ENCODE measurements at places on chromosomes 13 and 19.
A peak's percentile ranks its signal among the peaks of the same experiment; 100 is the strongest.

DNA sequence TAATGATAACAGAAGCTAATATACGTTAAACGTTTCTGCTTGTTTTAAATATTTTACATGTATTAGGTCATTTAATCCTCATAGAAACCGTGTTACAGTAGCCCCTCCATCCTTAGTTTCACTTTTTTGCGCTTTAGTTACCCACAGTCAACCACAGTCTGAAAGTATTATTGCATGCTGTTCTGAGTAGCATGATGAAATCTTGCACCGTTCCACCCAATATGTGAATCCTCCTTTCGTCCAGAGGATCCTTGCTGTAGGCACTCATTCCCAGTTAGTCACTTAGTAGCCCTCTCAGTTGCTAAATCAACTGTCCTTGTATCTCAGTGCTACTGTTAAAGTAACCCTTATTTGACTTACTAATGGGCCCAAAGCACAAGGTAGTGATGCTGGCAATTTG is 257.8 kb downstream of the ENOX1 start:
- DNase-seq: no peak

DNA sequence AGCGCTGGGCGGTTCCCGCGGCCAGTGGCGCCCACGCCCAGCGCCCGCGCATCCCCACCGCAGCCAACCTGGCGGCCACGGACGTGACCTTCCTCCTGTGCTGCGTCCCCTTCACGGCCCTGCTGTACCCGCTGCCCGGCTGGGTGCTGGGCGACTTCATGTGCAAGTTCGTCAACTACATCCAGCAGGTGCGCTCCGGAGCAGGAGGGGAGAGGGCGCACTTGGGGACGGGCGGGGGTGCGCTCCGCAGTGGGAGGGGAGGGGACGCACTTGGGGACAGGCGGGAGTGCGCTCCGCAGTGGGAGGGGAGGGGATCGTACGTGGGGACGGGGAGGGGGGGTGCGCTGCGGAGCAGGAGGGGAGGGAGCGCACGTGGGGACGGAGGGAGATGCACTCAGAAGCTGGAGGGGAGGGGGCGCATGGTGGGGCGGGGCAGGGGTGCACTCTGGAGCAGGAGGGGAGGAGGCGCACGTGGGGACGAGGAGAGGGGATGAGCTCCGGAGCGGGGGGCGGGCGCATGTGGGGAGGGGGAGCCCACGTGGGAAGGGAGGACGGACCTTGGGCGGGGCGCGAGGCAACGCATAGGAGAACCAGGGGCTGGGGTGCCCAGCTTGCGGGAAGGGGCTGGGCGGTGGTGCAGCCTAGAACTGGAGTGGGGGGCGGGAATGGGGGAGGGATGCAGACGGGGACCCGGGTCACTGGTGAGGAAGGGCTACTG is 1.5 kb downstream of the KISS1R start:
- DNase-seq: peak; percentile 66

- DNase-seq: no peak
Measured at GRCh38 chr19:4032436-4032835, 24.9 kb downstream of the PIAS4 start.

GRCh38 chr19:50513746-50514345 is at the start of gene ASPDH:
TSS of gene ASPDH (minus strand) at chr19:50513913. CDS start at chr19:50513823, 90 bp downstream.
- no peak for DNase-seq

- peak; percentile 86 for DNase-seq
Measured at GRCh38 chr19:18058208-18059009, 28.3 kb downstream of the IL12RB1 start.

- no peak for DNase-seq
Measured at GRCh38 chr13:93397619-93398018, 171.0 kb downstream of the GPC6 start.

DNA sequence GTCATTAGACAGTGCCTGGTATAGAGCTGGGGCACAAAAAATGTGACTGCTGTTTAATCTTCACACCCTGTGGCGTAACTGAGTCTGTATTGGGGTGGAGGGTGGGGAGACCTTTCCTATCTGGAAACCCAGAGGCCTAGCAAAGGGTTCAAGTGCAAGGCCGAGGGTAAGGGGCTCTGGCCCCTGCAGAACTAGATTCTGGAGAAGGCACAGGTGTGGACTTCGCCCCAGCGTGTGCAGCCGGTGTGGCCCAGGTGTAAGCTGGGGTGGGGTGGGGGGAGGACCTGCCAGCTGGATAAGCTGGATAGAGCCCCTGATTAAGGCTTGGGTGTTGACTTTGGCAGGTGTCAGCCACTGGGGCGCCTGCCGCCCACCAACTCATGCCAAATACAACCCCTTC is 1.3 kb downstream of the RAB3D start:
- DNase-seq: no peak

- no peak for DNase-seq
Measured at GRCh38 chr13:31878495-31878894, 139.2 kb downstream of the RXFP2 start.

DNA sequence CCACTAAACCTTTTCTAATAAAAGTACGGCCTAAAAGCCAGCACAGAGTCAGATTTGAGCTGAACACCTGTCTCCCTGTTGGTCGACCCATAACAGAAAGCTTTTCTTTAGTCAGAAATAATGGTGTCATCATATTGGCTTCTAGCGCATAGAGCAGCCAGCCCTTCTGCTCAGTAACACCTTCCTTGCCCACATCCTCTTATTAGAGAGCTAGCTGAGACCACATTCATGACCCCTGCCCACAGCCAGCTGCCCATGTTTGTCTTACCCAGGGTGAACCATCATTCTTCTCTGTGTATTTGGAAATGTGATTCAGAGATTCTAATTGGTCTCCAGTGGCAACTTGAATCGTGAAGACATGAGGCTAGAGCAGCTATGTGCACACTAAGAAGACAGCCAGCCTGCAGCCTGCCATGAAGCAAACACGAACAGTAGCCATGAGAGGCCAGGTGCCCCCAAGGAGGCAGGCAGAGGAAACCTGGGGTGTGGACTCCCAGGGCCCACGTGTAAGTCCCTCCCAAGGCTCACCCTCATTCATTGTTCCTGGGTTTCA is 82.3 kb upstream of the PDCD5 start:
- no peak for DNase-seq

DNA sequence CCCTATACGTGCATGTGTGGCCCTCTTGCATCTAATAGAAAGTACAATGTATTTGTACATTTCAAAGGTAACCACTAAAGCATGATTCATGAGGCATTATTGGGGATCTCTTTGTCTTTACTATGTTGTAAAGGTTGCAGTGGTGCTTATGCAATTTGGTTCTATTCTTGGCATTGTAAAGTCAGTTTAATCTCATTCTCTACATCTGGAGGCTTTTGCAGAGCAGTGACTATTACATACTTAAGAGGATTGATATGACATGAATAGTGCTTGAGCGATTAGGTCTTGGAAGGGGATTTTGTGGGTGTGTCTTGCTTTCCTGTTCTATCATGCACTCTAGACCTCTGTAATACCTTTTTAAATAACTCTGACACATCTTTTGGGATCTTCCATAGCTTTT is 610.0 kb downstream of the EFNB2 start:
- no peak for DNase-seq

DNA sequence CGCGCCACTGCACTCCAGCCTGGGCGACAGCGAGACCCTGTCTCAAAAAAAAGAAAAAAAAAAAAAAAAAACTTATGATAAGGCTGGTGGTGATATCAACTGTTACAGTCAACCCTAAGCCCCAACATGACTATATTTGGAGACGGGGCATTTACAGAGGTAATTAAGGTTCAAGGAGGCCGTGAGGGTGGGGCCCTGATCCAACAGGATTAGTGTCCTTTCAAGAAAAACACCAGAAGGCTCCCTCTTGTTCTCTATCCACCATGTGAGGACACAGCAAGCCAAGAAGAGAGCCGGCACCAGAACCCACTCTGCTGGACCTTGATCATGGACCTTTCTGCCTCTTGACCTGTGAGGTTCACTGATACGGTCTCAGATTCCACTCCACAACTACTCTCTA is 14.1 kb downstream of the MIER2 start:
- no peak for DNase-seq

GRCh38 chr13:69970520-69970919 is 137.1 kb upstream of the ATXN8OS start:
- DNase-seq: no peak

GRCh38 chr19:45556835-45557234 is 27.8 kb downstream of the OPA3 start:
- no peak for DNase-seq

DNA sequence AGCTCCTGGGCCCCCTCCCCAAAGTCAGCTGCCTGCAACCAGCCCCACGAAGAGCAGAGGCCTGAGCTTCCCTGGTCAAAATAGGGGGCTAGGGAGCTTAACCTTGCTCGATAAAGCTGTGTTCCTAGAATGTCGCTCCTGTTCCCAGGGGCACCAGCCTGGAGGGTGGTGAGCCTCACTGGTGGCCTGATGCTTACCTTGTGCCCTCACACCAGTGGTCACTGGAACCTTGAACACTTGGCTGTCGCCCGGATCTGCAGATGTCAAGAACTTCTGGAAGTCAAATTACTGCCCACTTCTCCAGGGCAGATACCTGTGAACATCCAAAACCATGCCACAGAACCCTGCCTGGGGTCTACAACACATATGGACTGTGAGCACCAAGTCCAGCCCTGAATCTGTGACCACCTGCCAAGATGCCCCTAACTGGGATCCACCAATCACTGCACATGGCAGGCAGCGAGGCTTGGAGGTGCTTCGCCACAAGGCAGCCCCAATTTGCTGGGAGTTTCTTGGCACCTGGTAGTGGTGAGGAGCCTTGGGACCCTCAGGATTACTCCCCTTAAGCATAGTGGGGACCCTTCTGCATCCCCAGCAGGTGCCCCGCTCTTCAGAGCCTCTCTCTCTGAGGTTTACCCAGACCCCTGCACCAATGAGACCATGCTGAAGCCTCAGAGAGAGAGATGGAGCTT is 4.7 kb upstream of the CEACAM5 start:
- no peak for DNase-seq

DNA sequence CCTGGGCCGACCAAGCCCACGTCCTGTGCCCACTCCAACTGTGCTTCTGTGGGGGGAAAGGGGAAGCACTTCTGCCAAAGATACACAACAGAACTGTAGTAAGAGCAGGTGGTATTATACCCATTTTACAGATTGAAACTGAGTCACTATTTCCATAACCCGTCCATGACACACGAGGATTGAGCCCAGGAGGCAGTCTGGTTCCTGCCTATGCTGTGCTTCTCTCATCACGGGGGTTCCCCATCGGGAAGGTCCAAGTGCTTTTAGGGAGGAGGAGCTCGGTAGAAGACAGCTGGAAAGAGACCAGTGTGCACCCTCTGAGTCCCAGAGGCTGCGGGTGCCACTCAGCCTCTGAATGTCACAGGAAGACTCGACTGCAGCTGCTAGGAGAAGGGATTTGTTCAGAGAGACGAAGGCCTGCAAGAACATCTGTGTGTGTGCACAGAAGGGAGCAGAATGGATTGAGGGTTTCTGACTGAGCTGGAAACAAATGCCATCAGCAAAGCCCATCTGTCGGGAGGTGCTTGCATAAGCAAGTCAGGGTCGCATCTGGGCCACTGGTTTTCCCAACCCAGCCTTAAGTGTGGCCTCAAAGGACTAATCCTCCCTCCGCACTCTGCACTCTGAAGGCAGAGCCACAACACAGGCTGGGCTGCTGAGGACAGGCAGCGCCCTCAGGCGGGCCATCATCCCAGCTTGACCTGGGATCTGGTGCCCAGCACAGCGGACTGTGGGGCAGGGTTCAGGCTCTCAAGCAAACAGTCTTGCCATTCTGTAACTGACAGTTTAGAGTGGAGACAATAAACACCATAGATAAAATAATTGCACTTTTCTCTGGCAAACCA is 150.0 kb downstream of the DPF1 start:
- peak; percentile 9 for DNase-seq

- no peak for DNase-seq
Measured at GRCh38 chr19:13598098-13598497, 91.8 kb upstream of the CACNA1A start.

DNA sequence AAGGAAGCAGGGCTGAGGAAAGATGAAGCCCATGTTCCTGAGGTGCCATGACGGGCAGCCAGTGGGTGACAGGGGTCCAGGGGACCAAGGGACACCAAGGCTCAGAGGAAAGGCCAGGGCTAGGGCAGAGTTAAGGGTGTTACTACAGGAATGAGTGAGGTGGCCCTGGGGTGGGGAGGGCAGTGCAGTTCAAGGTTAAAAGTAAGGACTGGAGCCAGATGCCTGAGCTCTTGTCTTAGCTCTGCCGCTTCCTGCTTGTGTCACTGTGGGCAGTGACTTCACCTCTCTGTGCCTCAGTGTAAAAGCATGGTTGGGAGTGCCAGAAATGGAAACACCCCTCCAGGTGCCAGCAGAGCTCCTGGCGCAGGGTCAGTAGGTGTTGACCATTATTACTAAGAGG is 4.9 kb upstream of the ETV2 start:
- DNase-seq: no peak

GRCh38 chr13:32233062-32233461 is 82.1 kb downstream of the ZAR1L start:
- no peak for DNase-seq

GRCh38 chr19:41623360-41623759 is 3.5 kb downstream of the CEACAM4 start:
- DNase-seq: no peak

DNA sequence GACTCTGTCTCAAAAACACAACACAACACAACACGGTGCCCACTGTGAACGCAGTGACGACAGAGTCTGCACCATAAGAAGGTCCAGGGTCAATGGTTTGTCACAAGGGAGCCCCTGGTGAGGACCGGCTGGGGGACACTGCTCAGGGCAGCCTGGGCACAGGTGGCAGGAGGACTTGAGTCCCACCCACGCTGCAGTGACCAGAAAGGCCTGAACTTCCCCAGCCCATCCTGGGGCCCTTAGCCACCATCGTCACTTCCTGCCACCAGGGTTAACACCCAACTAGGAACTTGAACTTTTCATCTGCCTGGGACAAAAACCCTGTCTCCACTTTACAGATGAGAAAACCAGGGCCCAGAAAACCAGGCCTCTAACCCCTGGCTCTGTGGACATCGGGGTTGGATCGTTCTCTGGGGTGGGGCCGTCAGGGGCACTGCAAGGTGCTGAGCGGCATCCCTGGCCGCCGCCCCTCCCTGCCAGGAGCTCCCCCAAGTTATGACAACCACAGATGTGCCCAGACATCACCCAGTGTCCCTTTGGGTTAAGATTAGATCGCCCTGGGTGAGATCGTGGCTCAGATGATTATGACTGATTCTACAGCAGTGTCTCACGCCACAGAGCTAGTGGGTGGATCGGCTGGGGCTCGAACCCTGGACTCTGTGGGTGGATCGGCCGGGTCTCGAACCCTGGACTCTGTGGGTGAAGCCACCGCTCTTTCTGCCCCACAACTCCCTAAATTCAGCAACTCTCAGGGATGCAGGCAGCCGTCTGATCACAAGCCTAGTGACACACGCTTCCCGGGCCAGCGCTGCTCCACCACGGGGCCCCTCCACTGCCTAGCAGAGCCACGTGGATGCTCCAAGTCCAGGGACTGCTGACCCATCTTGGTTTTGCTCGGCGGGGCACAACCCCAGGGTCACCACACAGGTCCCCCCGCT is 14.0 kb downstream of the MOB3A start:
- DNase-seq: peak; percentile 73

All from activated CD4-positive, alpha-beta T cell treated with anti-CD3 and anti-CD28 coated beads, Interleukin-2, Interleukin-6, amounts not matched to agents 100 ng/mL and 50 ng/mL, durations not matched to agents 16 hours and 8 hours (primary cell).